ENCODE measurements at places on chromosomes 13 and 19.

DNA sequence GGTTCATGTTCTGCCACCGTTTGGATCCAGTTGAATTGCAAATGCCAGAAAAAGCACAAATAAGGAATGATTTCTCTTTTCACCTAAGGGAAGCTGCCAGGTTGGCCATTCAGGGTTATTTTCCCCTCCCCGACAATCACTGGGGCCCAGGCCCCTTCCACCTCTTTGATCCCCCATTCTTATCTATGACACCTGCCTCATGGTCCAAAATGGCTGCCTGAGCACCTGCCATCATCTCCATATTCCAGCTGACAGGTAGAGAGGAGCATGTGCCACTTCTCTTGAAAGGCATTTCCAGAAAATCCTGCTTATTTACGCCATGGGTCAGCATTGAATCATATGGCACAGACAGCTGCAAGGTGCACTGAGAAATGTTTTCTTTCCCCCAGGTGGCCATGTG is 15.7 kb downstream of the PTPRS start:
- no peak for DNase-seq

GRCh38 chr13:47144782-47145181 is 247.9 kb upstream of the HTR2A start:
- no peak for DNase-seq

DNA sequence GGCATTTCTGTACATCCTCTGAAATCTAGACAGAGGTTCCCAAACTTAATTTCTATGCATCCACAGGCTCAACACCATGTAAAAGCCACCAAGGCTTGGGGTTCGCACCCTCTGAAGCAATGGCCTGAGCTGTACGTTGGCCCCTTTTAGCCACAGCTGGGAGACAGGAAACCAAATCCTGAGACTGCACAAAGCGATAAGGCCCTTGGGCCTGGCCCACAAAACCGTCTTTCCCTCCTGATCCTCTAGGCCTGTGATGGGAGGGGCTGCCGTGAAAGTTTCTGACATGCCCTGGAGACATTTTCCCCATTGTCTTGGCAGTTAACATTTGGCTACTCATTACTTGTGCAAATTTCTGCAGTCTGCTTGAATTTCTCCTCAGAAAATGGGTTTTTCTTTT is 766.4 kb downstream of the GPC5 start:
- DNase-seq = no peak

- DNase-seq = no peak
These were observed 462.2 kb downstream of the TSHZ3 start for GRCh38 chr19:30887042-30887441.

DNA sequence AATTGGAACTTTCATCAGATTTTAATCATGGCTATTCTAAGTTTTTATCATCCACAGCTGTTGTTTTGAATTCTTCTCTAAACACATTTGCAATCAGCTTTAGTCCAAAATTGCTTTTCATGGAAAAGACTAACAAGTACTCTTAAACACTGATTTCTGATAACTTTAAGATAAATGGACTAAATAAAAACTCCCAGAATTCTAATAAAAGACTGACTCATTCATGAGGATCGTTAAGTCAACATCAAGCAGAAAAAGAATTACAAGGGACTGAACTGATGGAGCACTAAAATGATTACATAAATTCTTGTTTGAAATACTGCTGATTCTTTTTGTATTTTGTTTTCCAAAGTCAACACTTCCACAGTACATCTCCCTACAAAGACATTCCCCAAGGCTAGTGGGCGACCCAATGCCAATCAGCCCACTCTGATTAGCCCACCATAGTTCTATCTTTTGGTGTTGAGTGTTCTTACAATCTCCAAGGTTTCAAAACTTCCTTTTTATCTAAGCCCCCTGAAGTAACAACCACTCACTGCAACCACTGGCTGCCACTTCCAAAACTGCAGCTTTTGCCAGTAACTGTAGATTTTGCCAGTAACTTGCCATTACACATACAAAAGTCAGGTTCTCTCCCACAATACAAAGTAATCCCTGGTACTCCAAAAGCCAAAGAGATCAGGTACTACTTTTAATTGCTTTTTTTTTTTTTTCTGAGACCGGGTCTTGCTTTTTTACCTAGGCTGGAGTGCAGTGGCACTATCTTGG is 14.0 kb upstream of the NAA16 start:
- DNase-seq = no peak
